ENCODE measurements at places on chromosomes 13 and 19.

GRCh38 chr13:45748941-45749759 lies 47.0 kb downstream of the CBY2 start:
- no peak for DNase-seq

DNA sequence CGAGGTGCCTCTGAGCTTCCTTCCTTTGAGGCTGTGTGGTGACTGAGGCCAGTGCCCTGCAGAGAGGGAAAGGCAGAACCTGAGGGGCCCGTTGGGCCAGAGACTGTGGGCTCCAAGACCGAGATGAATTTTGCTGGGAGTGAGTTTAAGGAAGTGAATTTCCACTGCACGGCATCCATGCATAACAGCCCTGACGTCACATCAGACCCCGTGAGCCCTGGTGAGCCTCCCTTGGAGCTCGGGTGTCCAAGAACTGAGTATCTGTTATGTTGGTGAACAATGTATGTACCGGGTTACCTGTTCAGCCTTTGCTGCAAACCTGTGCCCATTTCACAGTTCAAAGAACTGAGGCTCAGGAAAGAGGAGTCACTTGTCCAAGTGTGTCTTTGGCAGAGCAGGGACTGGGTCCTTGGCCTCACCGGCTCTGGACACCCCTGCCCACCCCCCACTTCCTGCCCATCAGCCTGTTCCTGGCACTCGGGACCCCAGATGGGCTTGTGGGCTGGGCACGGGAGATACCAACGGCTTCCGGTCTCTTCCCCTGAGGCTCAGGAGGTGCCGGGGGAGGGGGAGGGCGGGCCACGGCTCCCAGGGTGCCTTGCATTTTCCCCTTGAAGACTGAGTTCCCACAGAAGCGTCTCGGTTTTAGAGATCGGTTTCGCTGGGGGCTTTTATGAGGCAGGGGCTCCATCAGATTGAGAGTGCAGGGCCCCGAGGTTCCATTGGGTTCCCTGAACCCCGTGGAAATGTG lies 33.7 kb downstream of the NFILZ start:
- DNase-seq = no peak

GRCh38 chr19:8387688-8388611 lies 2.2 kb upstream of the RAB11B start:
- DNase-seq = no peak

DNA sequence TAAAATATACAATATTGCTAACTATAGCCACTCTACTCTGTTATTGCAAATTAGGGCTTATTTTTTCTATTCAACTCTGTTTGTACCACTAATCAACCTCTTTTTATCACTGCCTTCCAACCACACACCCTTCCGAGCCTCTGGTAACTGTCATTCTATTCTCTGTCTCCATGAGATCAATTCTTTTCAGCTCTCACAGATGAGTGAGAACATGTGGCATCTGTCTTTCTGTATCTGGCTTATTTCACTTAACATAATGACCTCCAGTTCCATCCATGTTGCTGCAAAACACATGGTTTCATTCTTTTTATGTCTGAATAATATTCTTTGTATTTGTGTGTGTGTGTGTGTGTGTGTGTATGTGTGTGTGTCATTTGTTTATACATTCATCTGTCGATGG lies 350.1 kb upstream of the DACH1 start:
- no peak for DNase-seq

- DNase-seq = peak; percentile 47
Measured at GRCh38 chr19:3108775-3109174, 14.6 kb downstream of the GNA11 start.

DNA sequence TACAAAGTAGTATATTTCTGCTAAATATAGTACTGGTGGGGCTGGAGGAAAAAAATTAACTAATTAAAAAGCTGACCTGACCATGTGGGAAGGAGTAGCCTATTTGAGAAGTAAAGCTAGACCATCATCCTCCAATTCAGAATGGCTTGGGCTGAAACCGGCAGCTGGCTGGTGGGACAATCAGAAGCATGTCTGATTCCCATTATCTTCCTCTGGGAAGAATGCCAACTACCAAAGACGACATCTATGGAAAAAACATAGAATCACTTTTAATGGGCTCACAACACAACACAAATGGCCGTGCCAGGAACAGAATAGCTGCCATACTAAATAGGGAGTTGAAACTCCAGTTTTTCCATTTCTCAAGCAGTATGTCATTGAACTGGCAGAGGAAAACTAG lies 120.4 kb upstream of the FREM2 start:
- DNase-seq = no peak

DNA sequence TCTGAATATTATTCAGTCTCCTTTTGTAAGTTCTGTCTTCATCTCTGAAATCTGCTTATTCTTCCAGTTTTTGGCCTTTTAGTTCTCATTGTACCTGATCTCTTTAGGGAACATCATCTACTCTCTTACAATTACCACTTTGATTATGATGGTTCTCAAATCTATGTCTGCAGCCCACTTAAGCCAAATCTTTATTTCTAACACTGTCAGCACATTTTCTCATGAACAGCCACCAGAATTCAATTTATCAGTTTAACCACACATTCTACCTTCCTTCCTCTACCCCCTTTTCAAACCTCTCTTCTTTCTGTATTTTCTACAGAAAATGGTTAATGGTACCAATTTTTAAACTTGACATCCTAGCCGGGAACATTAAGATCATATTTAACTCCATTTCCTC lies 175.3 kb downstream of the FGF14 start:
- no peak for DNase-seq

DNA sequence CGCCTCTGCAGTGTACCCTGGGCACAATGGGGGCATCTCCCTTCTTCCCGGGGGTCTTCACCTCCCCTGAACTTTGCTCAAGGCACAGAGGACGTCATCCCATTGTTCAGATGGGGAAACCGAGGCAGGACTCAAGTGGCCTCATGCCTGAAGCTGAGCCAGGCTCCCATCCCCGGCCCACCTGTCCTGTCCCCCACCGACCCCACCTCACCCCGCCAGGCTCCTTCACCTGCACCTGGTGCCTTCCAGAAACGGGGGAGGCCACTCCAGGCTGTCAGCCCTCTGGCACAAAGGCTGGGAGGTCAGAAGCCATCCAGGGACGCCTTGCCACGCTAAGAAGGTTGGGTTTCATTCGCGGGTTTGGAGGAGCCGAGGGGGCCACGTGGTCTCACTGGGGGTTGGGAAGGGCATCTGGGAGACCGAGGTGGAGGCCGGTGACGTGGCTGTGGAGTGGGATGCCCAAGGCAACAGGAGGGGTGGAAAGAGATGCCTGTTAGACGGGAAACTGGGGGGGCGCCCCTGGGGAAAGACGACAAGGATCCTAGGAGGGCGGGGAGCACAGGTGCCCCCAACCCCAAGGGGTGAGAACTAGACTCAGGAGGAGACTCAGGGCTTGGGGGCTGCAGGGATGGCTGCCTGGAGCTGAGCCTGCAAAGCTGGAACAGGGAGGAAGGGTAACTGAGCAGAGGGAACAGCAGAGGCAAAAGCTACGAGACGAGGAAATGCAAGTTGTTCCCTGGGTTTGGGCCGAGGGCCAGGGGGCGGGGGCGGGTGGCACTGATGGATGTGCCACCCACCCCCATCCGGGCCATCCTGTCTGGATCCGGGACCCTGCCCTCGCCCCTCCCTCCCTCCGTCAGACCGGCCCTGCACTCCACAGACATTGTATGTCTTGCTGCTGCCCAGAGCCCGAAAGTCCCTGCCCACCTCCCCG lies 6.0 kb upstream of the TCF3 start:
- no peak for DNase-seq

DNA sequence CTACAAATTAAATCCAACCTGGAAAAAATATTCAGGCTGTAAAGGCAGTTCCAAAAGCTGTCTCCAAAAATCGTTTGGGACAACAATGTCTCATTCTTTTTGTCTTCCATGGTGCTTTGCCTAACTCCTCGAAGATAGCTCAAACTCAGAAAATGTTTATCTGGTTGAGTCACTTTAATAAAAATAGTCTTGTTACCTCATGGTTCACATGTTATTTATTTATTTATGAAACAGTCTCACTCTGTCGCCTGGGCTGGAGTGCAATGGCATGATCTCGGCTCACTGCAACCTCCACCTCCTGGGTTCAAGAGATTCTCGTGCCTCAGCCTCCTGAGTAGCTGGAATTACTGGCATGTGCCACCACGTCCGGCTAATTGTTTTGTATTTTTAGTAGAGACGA lies 4.9 kb upstream of the BRD4 start:
- DNase-seq = no peak

DNA sequence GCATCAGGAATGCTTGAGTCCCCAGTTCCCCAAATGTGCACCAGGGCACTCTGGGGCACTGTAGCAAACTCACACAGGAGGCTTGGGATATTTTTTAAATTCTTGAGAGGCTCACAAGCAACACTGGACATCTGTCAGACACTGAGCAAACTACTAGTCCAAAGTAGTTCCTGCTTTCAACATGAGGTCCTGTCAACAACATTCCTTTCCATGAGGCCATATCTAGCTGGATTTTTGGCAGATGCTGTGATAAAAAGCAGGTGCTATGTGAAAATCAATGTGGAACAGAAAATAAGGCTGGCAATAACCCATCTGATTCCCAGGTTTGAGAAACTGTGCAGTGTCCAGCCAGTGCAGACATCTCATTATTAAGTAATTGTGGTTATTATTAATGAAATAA lies 50.5 kb downstream of the STARD13 start:
- no peak for DNase-seq

Measured in KG1 (cell line).